ENCODE measurements at places on chromosomes 11 and 22.

- DNase-seq, result no peak
Measured at GRCh38 chr22:36589856-36590255, 60.9 kb upstream of the EIF3D start.

GRCh38 chr11:59216641-59217564, 4.2 kb upstream of the MPEG1 start:
- peak; percentile 63 for DNase-seq

- DNase-seq, result peak; percentile 39
Measured at GRCh38 chr11:19670030-19670791, 42.4 kb upstream of the NAV2 start.

DNA sequence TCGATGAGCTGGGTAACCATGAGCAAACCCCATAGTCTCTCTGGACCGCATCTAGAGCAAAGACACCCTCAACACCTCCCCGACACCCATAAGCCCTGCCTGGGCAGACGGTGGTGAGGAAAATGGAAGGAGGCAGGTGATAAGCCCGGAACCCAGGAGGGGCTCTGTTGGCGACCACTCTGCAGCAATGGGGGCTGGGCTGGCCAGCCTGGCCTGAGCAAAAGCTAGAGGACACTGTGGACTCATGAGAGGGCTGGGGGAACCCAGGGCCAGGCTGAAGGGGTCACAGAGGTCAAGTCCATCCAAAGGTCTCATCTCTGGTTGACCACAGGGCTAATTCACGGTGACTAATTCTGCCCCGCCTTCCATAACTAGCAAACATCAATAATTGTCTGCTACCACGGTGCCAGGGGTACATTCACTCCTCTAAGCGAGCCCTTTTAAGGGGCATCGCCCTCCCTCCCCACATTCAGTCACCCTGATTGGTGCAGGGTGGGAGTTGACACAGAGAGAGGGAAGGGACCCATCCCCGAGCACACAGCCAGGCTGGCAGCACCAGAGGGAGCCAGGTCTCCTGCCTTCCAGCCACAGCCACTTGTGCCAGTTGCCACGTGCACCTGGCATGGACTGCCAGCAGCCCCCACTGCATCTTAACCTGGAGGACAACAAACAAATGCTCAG, 4.0 kb downstream of the PYGM start:
- DNase-seq, result peak; percentile 7

- DNase-seq, result no peak
Measured at GRCh38 chr11:122663056-122663740, 7.7 kb downstream of the UBASH3B start.

DNA sequence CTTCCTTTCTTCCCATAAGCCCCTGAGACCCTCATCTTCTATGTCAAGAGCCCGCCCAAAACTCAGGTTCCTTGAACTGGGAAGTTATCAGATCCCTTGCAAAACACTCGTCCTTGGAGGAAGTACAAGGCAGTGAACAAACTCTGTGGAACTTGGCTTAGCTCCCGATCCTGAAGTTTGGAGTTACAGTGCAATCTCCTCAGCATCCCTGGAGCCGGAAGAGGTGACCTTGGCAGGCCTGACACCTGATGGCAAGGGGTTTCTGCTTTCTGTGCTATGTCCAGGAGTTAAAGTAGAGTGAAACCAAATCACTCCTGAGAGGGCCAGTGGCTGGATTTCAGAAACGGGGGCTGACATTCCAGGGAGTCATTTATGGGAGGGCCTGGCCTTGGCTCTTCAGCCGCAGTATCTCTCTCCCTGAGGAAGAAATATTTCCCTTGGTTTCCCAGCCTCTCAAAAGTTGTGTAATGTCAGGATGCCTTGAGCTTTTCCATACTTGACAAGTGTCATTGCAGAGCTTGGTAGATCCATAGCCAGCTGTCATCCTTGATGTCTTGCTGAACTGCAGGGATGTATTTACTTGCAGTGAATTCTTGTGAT, 1.9 kb upstream of the GRAMD1B start:
- DNase-seq, result no peak

DNA sequence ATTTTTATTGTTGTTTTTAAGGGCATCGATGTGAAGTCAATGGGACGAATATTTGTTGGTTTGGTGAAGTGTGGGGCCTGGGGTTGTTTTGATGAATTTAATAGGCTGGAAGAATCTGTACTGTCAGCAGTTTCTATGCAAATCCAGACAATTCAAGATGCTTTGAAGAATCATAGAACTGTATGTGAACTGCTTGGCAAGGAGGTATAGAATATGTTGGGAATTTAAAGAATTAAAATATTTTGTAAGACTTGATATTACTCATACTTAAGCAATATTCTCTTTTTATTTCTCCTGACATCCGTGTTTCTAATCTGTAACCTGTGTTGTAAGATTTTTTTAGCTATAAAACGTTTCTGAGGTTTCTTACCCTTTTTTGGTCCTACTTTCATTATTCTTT, 61.6 kb downstream of the DYNC2H1 start:
- no peak for DNase-seq

GRCh38 chr22:49166211-49166610, 661.5 kb downstream of the BRD1 start:
- no peak for DNase-seq

DNA sequence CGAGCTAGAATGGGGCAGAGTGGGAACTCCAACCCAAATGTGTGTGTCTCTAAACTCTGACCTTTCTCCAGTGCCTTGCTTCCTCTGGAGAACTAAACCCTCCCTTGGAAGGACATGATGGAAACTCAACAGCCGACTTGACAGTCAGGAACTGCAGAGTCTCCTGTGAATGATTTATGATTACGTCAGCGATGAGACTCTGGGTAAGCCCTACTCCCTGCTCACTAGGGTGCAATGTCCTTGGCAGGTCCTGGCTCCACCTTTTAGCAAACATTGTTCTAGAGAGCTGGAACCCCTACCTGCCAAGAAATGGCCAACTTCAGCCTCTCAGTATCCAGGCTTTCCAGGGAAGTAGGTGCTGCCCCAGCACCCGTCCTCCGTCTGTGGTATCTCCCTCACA, 96.1 kb upstream of the CD82 start:
- DNase-seq, result no peak

DNA sequence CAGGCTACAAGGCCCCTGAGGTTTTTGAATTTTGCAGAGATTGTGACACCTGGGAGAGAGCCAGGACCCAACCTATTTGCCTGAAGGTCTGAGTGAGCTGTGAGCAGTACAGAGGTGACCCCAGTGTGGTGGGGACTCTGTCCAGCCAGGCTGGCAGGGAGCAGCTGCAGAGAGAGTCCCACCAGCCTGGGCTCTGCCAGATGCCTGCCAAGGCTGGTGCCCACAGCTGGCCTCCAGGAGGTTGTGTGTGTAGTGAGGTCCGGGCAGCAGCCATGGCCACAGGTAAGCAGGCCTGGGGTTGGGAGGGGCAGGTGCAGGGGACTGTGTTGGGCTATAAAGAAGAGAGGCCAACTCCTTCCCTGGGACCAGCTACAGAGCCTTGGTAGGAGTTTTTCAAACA, 144.8 kb downstream of the CRYBB2 start:
- peak; percentile 15 for DNase-seq

DNA sequence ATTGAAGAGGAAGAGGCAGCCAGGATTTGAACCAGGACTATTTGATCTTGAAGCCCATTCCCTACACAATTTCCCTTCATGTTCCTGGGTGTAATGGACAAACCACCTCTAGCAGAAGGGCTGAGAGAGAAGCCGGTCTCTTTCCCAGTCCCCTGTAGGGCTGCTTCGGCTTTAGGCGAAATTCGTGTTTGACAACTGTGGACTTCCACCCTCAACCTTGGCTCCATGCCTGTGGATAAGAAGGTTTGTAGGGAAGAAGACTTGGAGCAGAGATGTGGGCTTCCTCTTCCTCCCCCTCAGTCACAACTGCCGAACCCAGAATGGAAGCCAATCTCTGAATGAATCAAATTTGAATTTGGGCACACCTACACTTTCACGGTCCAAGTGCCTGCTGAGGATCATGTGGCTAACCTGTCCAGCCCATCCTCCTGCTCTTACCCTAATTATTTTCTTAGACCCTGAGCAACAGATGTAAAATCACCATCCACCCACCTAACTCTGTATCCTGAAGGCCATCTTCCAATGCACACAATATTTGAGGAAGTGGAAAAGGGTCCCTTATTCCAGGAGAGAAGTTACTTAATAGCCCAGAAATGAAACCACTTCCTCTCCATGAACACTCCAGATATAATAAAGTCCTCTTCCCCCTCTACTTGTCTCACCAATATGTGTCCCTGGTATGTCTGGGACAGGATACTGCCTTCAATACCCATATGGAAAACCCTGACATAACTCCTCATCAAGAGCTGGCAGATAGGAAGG, 10.1 kb upstream of the SCN2B start:
- DNase-seq, result no peak

DNA sequence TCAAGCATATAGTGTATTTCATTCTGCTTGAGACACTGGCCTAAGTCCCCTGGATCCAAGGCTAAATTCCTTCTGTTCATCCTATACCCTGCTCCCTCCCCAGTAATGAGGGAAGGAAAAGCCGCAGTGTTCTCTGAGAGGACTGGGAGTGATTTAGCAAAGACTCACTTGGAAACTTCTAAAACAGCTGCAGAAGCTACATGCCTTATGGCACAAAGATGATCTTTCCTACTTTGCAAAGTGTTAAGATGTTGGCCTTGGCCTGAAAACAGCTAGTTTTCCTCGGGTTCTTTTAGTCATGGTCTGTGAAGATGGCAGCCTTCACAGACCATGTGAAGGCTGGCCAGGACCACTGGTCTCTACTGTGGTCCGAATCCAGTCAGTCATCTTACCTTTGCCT, 65.7 kb downstream of the ABTB2 start:
- no peak for DNase-seq

GRCh38 chr11:7656704-7657103, 16.6 kb downstream of the CYB5R2 start:
- DNase-seq, result peak; percentile 59

- DNase-seq, result no peak
Measured at GRCh38 chr11:128398517-128399250, 188.7 kb downstream of the ETS1 start.

DNA sequence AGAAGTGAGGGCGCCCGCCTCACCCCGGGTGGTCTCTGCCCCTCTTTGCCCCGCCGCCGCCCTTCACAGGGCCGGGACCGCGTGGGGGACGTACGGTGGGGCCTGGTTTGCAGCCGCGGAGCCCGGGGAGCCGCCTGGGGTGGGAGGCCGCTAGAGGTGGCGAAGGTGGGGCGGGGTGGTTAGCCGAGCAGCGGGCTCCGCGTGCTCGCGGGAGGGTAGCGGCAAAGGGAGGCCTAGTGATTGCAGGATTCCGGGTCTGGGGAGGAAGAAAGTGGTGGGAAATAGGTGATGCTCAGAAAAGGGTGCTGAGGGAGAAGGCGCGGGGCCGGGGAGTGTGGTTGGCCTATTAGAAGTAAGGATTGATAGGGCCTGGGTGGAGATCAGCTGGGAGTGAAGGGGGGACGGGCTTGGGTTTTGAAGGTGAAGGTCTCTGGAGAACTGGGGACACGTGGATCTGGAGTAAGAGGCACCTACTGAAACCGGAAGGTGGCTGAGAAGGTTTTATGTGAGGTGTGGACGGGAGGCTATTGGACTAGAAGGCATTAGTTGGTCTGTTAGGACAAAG, 571 bp downstream of the FAR1 start:
- DNase-seq, result peak; percentile 28

- peak; percentile 51 for DNase-seq
Measured at GRCh38 chr22:32802237-32802765, 796 bp downstream of the TIMP3 start.

DNA sequence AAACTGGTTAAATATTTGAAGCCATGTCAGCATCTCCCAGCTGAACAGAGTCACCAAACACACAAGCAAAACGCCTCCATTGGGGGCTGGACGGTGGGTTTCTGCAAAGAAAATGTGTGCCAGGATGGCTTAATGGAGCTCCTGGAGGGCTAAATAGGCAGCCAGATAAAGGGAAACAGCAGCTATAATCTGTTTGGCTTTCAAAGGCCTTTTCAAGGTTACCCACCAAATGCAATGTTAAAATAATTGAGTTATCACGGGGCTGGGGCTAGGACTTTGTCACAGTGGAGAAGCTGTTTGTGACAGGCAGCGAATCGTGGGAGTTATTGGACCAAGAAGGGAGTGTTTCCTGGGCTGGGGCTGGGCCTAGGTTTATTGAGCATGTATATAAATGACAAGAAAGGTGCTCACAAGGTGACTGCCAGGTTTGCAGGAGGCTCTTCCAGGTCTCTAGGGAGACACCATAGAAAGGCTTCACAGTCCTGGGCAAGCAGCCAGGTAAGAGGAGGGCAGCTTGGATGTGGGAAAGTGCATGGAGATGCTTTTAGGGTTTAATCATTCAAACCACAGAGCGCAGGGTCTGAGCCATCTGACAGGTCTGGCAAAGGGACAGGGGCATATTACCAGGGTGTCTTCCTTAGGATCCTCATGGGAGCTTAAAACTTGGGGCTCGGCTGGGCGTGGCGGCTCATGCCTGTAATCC, 28.3 kb downstream of the GRIK4 start:
- no peak for DNase-seq

GRCh38 chr11:103436131-103436770, 327.0 kb downstream of the DYNC2H1 start:
- DNase-seq, result no peak

- DNase-seq, result no peak
Measured at GRCh38 chr11:43269254-43269918, 42.4 kb upstream of the API5 start.

- no peak for DNase-seq
Measured at GRCh38 chr11:17135916-17136683, 58.6 kb upstream of the RPS13 start.

- peak; percentile 67 for DNase-seq
Measured at GRCh38 chr22:30265823-30266444, 717 bp downstream of the OSM start.

GRCh38 chr11:75689863-75690609, 21.2 kb upstream of the MAP6 start:
- DNase-seq, result no peak

- no peak for DNase-seq
Measured at GRCh38 chr11:126879516-126879915, 121.1 kb downstream of the KIRREL3 start.

GRCh38 chr11:10622957-10623791, 54.7 kb upstream of the LYVE1 start:
- DNase-seq, result peak; percentile 52

DNA sequence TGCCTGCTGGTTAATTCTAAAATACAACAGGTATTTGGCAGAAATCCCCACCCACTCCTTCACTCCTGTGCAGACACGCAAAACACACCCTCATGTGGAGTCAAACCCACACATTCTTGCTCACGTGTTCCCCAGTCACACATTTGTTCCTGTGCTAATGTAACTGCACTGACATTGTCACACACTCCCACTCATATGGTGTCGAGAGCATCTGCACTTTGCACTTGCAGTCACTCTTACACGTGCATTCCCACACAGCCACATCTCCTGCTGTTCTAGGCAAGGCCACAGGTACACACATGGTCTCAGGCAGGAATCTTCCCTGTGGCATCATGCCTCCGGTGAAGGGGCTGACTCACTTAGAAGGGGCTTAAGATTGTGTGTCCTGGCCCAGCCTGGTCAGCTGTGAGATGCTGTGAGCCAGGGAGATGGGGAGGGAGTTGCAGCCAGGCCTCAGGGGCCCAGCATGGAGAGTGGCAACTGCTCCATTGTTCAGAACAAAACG, 395.0 kb downstream of the TENM4 start:
- no peak for DNase-seq

DNA sequence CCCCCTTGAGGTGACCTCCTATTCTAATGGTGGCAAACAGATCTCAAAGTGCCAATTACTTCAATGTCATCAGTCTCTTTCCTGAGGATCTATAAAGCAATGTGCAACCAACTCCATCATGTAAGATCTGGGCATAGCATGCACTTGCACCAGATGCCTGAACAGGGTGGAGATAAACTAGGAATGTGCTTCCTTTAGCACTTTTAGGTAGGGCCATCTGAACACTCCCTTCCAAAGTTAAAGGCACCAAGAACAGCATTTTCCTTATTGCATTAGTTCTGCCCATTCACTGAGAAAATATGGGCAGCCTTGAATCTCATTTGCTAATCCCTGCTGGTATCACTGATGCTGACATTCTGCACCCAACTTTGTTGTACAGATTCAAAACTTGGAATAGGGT, 112.0 kb downstream of the SGSM3 start:
- DNase-seq, result no peak

All from tibial artery (tissue), 4 donors.